ENCODE measurements at places on chromosomes 6 and 20. TPM values are rescaled to one million over a fixed set of nuclear protein-coding genes. Genes with fewer than 3 reads are reported as not detected.

Gene SLA2
- 0.52 TPM for total RNA-seq

- no peak for DNase-seq
Observed at GRCh38 chr20:24469116-24469893, at the start of gene SYNDIG1. Gene SYNDIG1 (plus strand): TSS chr20:24469629. CDS start chr20:24543098, 73,469 bp downstream.

GRCh38 chr6:26317503-26317902, 47.5 kb upstream of the BTN3A2 start:
- DNase-seq = no peak

DNA sequence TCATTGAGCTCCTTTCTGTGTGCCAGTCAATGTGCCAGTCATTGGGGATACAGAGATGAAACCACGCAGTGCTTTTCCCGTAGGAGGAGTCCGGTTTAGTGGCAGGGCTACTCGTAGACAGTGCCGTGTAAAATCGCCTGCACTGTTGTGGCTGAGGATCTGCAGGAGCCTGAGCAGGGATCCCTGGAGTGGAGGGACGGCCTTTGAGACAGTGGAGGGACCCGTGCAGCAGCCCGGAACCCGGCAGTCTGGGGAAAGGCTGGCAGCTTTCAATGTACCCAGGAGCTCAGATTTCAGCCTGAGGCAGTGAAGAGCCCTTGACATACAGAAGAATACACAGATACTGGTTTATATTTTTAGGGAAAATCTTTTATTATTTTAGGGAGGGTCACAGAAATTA, 203.3 kb downstream of the ARID1B start:
- DNase-seq = no peak

- DNase-seq = no peak
Observed at GRCh38 chr6:167426651-167427050, 101.8 kb downstream of the TTLL2 start.

DNA sequence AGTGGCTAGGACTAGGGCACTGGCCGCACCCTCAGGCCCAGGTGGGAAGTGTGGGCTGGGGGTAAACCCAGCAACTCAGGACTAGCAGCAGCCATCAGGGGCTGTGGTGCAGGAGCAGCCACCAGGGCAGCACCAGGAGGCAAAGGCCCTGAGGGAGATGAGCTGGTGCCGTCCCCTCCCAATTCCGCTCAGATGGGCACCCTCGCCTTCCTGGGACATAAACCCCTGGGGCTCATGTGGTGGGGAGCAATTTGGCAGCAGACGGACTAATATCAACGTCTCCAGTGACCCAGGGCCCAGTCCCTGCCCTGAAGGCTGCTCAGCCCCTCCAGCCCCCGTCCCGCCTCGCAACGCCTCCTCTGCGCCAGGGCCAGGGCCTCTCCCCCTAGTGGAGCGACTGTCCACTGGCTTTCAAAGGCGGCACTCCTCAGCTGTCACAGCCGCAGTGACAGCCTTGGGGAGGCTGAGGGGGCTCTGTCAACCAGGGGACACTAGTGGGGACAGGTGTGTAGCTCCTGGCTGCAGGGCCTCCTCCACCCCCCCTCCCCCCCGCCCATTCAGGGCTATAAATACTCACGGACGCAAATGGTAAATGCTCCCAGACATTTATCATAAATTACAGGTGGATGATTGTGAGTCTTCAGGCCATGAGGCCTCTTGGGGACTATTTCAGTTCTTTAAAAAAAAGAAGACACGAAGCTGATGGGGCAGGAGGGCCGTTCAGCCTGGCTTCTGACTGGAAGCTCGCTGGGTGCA, 349.9 kb downstream of the ZFAND3 start:
- no peak for DNase-seq
